ENCODE measurements at places on chromosomes 3 and 15.
A peak's percentile ranks its signal among the peaks of the same experiment; 100 is the strongest.

DNA sequence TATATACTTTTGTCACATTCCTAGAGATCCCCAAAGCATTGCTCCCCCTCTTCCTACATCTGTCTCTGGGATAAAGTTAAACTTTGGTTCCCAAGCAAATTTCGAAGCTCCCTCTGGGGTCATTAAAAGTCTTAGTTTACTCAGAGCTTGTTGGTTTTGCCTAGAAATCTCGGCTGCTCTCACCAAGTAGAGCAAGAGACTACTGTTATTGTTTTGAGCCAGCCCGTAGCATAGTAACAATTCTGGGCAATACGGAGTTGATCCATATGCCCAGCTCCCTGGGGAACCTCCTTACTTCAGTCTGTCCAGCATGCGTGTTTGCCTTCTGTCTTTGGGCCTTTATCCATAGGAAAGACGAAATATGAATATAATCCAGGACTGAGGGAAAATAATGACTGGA is 10.0 kb upstream of the P3H2 start:
- DNase-seq: no peak

GRCh38 chr15:52254391-52254790 is 41.2 kb downstream of the MYO5C start:
- no peak for DNase-seq

DNA sequence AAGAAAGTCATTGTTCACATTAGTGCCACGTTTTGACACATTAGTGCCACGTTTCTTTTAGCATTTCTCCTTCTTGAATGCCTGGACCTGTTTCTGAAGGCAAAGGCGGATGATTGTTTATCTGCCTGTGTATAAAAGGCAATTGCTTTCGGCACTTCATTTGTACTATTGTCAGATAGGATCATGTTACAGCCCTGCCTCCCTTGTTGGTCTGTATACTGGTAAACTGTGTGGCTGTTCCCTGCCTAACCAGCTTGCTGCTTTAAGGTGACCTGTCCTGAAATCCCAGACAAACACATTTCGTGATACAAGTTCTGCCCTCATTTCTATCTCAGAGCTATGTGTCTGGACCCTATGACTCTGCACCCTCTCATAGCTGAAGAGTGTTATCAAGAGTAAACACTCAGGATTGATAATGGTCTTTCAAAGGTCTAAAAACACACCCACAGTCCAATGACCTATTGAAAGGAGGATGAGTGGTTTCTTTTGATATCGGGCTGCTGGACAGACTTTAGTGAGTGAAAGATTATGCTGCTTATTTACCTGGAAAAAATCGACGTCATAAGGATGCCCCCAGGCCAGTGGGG is 276.3 kb upstream of the MCTP2 start:
- DNase-seq: no peak

- DNase-seq: peak; percentile 80
Measured at GRCh38 chr3:159884661-159885402, 103.8 kb upstream of the IL12A start.

- no peak for DNase-seq
Measured at GRCh38 chr15:71788646-71789579, 21.4 kb upstream of the NR2E3 start.

GRCh38 chr3:194364314-194364651 is 5.3 kb downstream of the LRRC15 start:
- no peak for DNase-seq

- DNase-seq: no peak
Measured at GRCh38 chr3:107367353-107367752, 9.9 kb upstream of the CCDC54 start.

GRCh38 chr3:43883729-43884396 is 193.1 kb downstream of the ABHD5 start:
- DNase-seq: peak; percentile 26

DNA sequence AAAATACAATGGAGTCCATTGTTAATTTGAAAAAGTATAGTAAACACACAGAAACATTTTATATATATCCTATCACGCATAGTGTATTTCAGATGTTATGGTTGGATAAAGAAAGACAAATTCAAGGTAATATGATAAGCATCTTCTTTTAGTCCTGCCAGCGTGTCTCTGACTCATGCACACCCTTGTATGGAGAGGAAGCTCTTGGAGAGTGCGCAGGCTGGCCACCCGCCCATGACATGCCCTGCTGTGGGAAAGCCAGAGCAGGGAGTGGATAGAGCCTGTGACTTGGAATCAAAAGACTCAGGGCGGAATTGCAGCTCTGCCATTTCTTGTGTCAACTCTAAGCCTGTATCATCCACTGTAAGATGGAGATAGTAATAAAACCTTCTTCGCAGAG is 23.0 kb upstream of the COPG1 start:
- peak; percentile 77 for DNase-seq

Data from pons (tissue), 1 donor.